ENCODE measurements at places on chromosomes 2 and 18.

DNA sequence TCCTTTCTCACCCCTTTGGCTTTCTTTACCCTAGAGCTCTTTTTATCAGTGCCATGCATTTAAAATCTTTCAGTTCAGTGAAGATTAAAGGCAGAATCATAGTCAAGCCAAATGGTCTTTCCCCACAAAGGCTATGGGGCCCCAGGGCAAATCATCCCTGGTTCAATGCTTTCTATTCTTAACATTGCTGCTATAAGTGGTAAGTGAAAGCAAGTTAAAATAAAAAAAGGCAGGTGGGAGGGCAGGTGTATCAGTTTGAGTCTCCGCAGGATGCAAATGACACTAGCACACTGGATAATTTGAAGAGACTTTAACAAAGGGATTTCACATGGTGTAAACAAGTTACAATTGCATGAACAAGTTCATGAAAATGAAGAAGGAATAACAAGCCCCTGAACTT is 757.4 kb downstream of the SATB2 start:
- DNase-seq, result no peak

DNA sequence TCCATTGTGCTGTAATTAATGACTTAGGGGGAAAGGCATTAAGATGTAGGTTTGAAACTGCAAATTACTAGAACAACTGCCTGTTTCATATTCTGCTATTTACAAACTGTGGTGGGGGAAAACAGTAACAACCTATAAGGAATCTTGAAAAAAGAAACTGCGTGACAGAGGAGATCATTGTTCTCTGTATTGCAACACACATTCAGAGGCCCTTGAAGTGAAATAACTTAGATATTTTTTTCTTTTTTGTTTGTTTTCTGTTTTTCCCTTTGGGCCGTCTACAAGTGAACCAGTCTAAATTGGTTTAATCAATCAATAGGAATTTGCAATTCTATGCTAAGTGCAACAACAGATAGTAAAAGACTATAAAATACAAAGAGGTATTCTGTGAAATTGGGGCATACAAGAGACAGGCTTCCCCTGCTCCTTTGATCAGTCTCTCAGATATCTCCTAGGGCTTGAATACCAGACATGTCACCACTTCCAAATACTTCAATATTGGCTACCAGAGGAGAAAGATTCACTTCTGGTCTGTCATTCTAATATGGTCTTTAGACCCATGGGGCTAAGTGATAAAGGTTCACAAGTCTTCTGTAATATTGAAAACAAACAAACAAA is 2055.1 kb upstream of the CELF4 start:
- DNase-seq, result no peak

DNA sequence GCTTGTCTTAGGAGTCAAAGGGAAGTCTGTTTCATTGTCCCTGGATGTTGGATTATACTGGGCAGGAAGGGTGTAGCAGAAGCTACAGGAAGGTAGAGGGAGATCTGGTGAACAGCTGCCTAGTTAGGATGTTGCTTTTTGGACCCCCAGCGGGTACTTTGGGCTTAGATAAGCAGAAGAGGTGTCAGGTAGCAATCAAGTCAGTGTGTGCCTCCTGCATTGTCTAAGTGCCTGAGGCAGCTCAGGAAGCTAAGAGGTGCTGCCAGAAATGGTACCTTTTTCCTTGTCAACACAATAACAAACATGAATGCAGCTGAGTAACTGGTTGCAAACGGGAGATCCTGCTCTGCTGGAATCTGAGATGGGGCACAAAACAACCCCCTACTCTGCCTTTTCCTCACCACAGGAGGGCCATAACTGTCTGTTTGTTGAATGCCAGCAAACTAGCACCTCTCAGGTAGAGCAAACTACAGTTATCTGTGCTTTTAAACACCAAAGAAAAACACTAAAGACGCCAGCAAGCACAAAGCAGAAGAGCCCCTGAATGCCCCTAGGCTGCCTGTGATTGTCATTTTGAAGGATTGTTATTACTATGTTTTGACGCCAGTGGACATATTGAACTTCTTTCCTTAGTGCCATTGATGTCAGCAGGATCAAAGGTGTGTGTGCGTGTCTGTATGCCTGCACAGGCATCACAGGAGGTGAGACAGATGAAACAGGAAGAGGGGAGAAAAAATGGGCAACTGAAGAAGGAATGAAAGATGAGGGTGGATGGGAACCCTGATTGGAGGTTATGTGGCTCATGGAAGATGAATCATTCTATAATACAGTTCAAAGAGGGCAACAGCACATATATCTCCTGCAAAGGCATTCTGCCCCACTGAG is 151.4 kb downstream of the ETAA1 start:
- no peak for DNase-seq

DNA sequence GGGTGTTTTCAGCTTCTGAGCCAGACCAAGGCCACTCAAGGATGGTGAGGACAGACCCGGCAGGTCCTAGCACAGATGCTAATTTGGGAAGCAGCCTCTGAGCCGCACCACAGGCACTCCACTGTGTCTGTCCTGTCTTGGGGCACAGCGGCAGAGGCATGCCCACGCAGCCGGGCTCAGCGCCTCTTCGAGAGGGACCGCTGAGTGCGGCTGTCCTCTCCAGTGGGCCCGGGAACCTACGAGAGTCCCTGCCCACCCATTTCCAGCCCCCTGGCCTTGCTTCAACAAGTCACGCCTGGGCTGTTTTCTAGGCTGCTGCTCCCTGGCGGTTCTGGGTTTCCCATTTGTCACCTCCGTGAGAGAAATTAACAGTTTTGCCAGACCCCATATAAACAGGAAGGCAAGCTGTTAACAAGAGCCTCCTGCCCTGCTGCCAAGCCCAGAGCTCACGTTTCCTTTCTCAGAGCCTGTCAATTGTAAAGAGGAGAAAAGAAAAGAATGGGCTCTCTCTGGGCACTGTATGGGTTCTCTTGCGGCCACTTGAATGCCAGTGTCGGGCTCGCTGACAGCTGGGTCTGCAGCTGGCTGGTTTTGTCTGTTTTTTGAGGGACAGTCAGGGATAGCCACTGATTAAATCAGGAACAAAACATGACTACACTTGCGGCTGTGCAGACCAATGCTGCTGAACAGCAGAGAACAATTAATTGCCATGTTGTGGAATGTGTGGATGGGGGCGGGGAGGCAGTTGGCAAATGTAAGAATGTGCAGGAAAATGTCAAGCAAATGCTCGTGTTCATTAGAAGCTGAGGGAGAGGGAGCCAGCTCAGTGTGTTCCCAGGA is 30.6 kb downstream of the TMEM17 start:
- no peak for DNase-seq

DNA sequence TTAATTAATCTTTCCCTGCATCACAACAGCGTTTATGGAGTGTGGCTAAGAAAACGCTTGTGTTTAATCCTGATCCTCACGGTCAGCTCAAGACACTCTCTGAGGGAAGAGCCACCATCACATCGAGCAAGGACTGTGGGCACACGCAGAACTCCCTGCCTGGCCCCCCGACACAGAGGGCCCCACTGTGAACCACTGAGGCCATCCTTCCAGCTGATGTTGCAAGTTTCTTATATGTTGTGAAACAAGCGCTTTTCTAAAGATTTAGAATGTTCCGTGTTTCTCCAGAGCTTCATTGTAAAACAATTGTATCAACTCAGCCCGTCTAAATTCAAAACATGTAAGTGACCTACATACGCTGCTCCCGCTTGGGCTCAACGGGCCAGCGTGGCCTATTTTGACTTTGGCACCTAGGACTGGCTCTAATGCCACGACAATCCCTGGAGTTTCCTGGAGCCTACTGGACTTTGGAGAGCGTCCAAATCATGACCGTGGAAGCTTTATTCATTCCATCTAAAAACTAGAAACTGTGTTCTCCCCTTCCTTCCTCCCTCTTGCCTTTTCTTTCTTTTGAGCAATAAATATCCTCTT is 34.9 kb downstream of the SERPINE2 start:
- DNase-seq, result no peak

DNA sequence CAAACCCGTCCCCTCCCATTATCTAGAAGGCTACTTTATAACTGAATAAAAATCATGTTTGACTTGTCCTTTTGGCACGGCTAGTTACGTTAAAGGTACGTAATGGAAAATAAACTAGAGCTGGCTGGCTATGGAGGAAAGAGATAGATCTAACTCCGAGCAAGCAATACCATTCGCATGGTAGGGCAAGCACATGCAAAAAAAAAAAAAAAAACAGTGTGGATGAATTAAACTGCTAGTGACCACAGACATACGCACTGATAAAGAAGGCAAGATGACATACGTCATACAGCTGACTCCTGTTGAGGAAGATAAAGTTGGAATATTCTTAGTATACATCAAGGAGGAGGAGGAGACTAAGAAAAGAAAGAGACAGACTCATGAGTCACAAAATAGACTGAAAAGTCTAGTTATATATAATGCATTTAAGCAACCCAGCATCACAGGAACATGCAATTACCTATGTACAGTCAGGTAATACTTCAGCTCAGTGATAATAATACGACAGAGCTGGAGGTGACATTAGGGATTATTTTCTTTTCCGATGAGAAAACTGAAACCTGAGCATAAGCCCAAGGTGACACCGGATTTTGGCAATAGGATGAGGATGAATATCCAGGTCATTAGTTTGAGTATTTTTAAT is 37.9 kb upstream of the NARS1 start:
- no peak for DNase-seq
